COR-L47 (cell line): ENCODE measurements at places on chromosomes 12 and 14.

DNA sequence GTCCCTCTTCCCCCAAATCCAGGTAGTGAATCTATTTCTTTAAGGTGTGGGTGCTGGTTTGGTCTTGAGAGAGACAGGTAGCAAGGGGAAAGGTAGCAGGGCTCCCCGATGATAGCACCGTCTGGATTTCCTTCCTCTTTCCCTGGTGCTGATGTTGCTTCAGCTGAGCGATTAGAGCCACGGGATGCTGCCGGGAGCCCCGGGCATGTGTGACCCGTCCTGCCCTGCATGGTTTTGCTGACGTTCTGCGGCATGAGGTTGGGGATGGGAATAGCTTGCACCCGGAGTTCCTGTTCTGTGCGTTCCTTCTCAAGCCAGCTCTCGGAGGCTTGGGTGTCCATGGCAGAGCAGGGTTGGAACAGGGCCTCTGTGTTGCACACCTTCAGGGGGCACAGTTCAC is 107.3 kb downstream of the TSPAN9 start:
- DNase-seq = no peak

GRCh38 chr12:15268309-15268708 is 47.1 kb upstream of the RERG start:
- no peak for DNase-seq

DNA sequence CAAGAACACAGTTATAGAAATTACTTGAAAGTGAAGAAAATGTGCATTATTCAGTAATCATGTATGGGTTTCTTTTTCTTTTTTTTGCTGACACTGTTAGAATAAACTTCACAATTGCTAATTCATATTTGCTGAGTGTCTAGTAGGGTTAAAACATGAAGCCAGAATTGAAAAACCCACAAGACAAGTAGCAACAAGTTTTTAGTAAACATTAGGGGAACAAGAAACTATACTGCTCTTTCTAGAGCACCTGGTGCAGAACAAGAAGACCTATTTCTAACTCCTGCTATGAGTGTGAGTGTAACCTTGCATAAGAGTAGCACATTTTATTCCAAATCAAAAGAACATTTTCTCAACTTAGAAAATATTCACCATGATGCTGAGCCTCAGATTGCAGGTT is 83.2 kb downstream of the ITPR2 start:
- DNase-seq = no peak

- DNase-seq = no peak
These were observed 62.4 kb downstream of the PRKAB1 start for GRCh38 chr12:119730381-119730780.

GRCh38 chr14:53542732-53543131 is 389.6 kb upstream of the DDHD1 start:
- peak; percentile 37 for DNase-seq

DNA sequence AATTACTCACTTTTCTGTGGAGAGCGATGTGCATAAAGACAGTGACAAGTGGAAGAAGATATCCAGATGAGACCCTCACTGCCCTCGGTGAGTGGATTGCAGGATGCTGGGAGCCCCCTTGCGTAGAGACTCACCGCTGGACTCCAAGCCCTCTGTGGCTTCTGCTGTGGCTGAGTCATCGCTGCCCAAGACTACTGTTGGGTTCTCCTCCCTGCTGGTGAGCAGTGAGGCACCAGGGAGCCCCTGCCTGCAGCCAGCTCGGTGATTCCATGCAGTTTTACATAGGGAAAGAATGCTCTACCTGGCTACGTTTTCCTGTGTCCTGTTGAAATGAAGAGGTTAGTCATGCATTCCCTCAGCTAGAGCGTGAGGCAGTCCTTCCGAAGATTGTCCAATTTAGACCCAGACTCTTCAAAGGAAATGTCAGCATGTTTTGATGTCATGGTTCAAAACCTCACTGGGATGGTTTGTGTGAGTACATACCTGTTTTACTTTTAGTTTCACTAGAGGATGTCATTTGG is 28.2 kb downstream of the TRAF3 start:
- no peak for DNase-seq

GRCh38 chr12:89382328-89382727 is 30.0 kb upstream of the DUSP6 start:
- no peak for DNase-seq

DNA sequence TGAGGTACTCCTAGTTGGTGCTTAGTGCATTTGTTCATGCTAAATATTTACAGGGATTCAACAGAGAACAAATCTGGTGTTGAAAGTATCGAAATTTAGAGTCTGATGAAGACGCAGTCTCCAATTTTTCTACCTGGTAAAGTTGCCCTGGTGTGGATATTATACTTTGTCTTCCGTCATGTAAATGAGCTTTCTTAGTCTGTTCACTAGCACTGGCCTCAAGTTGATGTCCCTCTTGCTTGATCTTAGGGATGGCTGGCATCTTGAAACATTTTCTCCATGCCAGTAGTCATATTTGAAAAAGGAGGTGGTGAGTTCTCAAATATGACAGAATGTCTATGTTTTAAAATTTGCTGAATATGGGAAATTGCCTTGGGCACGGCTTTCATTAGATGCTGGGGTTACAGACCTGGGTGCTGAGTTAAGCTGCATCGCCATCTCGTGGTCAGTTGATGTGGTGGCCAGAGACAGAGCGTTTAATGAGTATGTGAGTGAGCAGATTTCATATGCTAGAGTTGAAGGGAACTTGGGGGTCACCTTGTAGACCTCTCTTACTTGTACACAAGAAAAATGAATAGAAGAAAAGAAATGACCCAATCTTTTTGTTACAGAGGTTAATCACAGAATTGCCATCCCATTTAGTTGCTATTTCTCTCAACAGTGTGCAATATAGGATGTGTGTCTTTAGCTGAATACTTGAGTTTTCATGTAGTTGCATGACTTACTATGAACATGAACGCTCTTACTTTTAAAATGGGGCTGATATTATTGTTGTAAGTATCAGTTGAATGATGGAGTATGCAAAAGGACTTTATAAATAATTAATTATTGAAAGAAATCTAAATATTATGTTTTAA is 172.8 kb upstream of the DCN start:
- DNase-seq = peak; percentile 56

DNA sequence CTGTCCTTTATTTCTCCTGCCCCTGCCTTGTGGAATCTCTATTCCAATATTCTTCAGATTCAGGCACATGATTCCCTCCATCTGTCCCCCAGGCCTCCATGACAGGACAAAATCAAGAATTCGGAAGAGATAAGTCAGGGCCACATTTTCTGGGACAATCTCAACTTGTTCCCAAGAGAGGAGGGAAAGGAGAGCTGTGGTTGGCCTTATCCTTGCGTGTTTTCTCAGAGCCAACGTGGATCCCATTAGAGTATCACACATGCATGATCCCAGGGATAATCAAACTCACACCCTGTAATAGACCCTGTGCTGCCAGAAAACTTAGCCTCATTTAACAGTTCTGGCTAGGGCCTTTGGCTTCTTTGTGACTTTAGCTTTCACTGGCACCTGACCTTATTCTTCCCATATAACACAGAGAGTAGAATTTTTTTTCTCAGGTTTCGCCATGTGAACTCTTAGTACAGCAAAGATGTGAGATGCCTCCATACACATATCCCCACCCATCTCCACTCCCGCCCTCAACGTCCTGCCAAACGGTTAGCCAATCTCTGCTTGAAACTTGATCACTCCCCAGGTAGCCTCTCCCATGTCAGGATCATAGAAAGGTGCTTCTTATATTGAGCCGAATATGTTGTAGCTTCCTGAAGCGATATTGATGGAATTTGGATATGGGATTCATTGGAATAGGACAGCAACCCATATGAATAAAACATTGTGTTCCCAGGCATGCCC is 6.7 kb upstream of the KRT1 start:
- DNase-seq = no peak

DNA sequence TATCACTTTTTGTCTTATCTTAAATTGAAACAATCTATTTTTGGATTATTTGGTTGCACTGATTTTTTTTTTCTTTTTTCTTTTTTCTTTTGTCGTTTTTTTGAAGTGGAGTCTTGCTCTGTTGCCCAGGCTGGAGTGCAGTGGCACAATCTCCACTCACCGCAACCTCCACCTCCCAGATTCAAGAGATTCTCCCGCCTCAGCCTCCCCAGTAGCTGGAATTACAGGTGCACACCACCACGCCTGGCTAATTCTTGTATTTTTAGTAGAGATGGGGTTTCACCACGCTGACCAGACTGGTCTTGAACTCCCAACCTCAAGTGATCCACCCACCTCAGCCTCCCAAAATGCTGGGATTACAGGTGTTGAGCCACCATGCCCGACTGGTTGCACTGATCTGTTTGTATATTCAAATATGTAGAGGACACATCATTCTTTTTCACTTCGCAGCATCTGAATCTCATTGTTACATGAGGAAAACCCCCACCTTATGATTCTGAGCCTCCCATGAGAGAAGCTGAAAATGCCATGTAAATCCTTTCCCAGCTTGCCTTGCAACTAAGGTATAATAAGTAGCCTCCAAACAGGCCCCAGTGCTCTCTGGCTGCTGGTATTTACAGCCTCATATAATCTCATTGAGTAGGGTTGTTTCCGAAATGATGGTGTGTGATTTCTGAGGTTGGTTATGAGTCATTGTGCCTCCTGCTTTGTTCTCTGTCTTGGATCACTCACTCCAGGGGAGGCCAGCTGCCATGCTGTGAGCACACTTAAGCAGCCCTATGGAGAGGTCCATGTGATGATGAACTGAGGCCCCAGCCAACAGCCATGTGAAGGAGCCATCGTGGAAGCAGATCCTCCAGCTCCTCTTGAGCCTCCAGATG is 5.2 kb upstream of the HSP90B1 start:
- no peak for DNase-seq

DNA sequence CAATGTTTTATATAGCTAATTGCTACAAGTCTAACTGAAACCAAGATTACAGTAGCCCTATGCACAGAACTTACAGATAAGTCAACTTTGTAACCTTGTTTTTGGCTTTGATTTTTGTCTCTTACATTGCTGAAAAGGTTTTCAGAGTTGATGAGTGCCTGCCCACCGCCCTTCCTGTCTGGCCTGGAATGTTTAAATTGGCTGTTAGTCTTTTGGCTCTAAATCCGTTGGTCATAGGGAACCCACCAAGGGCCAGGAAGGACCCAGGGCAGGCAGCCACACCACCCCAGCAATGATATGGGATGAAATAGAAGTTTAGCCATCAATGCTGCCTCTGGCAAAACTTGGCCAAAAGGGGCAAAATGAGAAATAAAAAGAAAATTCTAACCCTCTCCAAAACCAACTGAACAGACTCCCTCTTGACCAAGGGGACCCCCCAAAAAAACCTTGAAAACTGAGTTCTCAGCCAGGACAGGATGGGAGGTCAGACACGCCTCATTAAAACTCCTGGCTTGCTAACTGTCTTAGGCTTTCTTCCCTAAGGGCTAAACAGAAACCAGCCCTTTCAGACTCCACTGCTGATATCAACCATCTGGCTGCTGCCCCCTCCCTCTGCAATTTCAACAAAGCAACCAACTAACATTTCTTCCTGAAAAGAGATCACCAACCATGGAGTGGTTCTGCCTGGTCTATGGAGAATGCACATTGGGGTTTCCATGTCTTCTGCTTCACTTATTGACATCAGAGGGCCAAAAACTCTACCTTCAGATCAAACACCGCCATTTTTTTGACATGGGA is 242.1 kb upstream of the NOS1 start:
- no peak for DNase-seq

GRCh38 chr12:5622280-5622679 is 190.4 kb downstream of the NTF3 start:
- DNase-seq = no peak

DNA sequence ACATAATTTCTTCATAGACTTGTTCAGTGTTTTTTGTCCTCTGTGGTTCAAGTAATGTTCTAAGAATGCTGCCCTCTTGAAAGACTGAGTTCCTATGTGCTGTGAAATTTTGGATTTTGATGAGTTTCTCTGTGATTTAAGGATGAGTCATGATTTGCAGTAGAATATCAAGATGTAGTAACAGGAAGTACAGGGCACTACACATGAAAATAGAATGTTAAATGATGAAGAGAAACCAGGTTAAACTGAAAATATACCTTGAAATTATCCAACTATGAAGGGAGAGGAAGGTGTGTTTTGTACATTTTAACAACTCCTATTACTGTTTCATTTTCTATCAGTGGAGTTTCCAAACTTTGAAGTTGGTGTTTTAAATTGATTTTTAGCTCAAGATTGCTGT is 4.8 kb downstream of the ELK3 start:
- DNase-seq = no peak

GRCh38 chr12:69569236-69569635 is 16.0 kb upstream of the CCT2 start:
- DNase-seq = no peak

DNA sequence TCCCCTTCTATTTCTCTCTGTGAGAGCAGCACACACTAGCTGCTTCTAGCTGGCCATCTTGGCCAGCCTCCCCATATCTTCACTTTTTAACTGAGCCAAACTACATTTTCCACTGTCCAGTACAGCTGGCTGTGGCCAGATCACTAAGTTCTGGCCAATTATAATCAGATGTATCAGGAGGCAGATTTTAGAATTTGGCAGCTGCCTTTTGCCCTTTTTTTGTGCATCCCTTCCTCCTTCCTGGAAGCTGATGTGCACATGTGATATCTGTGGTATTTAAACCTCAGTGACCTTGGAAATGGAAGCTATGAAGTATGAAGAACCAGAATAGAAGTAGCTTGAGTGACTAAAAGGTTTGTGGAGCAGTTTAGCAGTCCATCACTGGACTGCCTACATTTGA is 49.8 kb upstream of the ANO6 start:
- DNase-seq = no peak

DNA sequence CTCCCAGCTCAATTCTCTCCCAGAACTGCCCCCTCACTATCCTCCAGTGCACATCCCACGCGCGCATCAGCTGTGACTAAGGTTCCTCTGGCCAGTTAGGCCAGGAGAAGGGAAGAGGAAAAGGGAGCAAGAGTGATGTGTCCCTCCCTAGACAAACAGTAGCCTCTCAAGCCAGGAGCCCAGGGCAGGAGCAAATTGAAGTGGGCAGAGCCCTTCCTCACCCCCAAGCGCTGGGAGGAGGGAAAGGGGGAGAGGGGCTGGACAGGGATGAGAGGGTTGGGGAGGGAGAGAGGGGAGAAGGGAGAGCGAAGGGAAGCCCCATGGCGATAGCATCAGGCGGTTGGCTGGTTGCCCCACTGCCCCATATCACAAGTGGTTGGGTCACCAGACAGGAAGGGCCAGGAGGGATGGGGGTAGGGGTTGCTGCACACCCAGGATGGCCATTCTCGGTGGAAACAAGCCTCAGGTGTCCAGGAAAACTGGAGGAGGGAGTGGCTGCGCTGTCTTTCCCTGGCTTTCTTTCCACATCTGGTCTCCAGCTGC is 1.1 kb downstream of the CD63 start:
- peak; percentile 17 for DNase-seq

DNA sequence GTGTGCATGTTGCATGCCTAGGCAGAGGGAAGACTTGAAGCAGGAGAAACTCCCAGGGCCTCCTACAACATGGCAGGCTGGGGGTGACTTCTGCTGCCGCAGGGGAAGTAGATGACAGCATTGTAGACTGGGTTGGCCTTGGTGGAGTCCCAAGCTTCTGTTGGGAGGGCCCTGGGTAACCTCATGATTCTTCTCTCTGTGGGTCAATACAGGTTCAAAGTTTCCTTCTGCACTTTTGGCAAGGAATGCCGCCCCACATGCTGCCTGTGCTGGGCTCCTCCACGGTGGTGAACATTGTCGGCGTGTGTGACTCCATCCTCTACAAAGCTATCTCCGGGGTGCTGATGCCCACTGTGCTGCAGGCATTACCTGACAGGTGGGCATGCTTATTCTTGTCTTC is 78.4 kb upstream of the RIC8B start:
- DNase-seq = no peak

- no peak for DNase-seq
These were observed 43.4 kb upstream of the CFAP54 start for GRCh38 chr12:96445691-96446583.
